ENCODE measurements at places on chromosomes 11 and 22.

DNA sequence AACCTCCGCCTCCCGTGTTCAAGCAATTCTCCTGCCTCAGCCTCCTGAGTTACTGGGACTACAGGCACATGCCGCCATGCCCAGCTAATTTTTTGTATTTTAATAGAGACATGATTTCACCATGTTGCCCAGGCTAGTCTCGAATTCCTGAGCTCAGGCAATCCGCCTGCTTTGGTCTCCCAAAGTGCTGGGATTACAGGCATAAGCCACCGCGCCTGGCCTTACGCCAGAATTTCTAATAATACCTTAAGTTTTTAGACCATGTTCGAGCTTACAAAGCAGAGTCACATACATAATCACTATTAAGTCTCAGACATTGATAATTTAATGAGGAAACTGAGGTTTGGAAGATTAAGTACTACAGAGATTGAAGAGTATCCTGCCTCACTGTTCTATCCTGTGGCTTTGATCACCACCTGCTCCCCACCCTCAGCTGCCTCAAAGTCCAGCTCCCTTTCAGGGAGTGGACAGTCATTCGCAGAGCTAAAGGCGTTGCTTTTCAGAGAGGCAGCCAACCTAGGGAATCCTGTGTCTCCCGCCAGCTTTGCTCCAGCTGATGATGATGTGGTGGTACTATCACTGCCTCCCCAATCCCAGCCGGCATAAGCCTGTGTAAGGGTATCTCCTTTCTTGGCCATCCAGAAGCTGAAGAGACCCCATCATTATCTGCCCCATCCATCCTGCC, 7.7 kb downstream of the UBASH3B start:
- DNase-seq, result no peak

DNA sequence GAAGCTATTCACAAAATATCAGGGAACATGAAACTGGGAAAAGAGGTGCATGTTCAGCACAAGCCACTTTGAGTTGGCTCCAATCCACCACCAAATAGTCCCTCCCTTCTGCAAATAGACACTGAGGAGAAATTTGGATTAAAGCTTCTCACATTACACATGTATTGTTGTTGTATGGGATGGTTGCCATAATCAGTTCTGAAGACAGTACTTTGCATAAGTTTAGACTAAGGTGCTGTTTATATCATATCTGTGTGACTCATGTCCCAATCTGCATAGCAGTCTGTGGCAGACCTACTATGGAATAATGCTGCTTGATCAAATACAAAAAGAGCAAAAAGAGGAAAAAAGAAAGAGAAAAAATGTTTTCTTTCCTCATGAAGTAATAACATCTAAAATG, 376.7 kb upstream of the DDI1 start:
- DNase-seq, result no peak

DNA sequence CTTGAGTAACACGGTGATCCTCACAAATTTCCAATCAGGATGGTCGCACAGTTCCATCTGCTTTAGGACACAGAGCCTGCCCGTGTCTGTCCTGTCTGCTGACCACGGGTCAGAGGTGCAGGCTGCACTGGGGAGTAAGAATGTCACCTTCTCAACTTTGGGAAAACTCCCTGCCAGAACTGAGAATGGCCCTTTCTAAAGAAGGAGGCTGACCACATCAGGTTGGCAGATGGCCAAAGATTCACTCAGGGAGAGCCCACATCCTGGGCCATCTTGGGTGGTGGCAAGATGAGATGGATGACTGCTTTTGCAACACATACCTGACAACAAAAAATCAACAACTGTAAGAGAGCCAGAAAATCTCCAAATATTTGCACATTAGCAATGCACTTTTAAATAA, 101.9 kb downstream of the IGLL1 start:
- DNase-seq, result no peak

DNA sequence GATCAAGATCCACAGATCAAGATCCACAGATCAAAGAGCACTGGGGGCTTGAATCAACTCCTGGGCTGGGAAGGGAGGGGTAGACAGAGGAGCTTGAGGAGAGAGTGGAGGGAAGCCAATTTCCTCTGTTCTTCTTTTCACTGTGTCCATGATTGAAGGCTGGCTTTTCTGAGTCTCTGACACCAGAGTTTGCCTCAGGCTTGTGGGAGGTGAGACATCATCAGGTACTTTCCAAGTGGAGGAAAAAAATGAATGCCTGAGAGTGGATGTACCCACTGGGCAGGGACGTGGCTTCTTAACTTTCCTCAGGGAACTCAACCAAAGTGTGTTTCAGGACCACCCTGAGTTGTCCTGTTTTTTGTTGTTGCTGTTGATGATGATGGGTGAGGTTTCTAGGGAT, 11.0 kb upstream of the HEPHL1 start:
- no peak for DNase-seq

DNA sequence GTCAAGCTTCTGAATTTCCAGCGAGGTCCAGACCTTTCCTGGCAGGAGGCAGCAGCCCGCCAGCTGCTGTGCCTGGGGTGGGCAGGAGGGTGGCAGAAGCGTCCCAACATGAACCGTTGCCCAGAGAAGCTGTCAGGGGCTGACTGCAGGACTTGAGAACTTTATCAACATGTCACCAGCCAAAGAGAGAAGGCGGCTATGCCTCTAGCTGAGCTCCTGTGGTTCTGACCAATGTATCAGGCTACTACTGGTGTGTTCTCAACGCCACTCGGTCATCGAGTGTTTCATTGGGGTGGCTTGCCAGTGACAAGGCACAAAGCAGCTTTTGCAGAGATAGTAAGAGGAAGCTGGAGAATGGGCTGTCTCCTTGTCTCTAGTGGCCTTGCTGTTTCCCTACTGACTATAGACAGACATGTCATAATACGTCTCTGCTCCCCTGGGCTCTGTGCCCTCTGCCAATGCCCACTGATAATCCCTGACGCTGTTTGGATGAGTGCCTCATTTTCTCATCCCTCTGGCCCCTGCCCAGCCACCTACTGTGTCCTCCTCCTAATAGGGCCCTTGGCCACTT, 17.6 kb upstream of the ASCC2 start:
- no peak for DNase-seq

- no peak for DNase-seq
Observed at GRCh38 chr11:64339754-64340408, at the start of gene CCDC88B. TSS of gene CCDC88B (plus strand) at chr11:64340204. CDS start at chr11:64340267, 63 bp downstream.

- DNase-seq, result no peak
Observed at GRCh38 chr11:70303070-70303469, 32.6 kb downstream of the PPFIA1 start.

- no peak for DNase-seq
Observed at GRCh38 chr11:60831501-60832079, 10.3 kb upstream of the CCDC86 start.

GRCh38 chr22:38088629-38089473, 4.9 kb upstream of the SLC16A8 start:
- DNase-seq, result no peak

DNA sequence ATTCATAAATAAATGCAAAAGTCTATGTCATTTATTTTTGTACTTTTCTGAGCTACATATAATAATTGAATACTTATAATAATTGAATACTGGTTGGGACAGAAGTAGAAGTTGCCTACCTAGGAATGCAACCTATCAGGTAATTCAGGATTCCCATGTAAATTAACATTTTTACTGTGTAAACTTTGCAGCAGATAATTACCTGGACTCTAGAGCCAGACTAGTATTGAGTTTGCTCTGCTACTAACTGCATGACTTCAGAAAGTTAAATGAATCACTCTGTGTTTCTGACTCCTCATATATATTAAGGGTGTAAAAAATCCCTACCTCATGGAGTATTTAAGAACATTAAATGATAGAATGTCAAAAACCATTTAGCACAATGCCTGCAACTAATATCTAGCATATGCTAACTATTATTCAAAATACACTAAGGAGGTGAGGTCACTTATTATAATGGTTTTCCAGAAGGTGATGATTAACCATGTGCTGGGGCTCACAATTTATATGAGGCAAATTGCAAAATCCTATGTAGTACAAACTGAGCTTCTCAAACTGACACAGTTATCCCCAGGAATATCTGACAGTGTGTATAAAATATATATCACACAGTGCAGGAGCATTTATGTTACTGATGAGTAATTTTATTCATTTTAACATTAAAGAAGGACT, 138.1 kb upstream of the ANO3 start:
- no peak for DNase-seq

GRCh38 chr11:2252018-2252417, 18.4 kb downstream of the ASCL2 start:
- DNase-seq, result no peak

GRCh38 chr11:94133752-94134151, 5.1 kb downstream of the PANX1 start:
- DNase-seq, result no peak
